ENCODE measurements at places on chromosomes 13 and 19.

DNA sequence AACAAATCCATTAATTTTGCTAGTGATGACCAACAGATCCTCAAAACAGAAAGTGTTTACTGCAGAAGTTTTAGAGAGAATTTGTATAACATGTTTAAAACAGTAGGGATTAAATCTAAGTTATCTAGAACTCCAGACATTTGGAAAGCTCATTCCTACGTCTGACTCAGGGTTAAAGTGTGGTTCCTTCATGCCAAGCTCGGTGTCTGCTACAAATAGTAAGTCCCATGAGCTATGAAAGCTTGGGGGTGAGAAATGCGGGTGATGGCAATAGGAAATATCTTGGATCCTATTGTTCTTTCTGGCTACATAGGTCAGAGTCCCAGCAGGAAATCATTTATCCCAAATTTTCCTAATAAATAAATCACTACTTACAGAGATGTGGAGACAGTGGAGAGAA lies 867.1 kb downstream of the UQCRFS1 start:
- no peak for DNase-seq

- DNase-seq, result no peak
These were observed 38.5 kb upstream of the TFDP1 start for GRCh38 chr13:113545931-113546516.

DNA sequence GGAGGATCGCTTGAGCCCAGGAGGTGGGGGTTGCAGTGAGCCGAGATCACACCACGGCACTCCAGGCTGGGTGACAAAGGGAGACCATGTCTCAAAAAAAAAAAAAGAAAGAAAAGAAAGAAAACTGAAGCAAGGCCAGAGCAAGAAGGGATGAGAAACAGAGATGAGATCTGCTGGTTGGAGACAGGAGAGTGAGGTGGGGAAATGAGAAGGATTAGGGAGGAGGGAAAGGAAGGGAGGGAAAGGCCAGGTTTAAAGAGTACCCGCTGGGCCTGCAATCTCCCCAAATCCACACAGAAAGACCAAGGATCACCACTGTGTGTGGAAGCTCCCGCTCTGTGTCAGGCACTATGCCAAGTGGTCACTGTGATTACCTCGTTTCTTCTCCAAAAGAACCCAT lies 16.3 kb upstream of the LYPD3 start:
- DNase-seq, result no peak

GRCh38 chr13:70817576-70817975 lies 709.3 kb upstream of the KLHL1 start:
- DNase-seq, result no peak

- no peak for DNase-seq
These were observed 3.1 kb upstream of the KLK3 start for GRCh38 chr19:50851620-50852019.

GRCh38 chr19:32605544-32605943 lies 24.6 kb downstream of the PDCD5 start:
- no peak for DNase-seq

- DNase-seq, result no peak
These were observed 500.1 kb upstream of the HTR2A start for GRCh38 chr13:47396915-47397314.

DNA sequence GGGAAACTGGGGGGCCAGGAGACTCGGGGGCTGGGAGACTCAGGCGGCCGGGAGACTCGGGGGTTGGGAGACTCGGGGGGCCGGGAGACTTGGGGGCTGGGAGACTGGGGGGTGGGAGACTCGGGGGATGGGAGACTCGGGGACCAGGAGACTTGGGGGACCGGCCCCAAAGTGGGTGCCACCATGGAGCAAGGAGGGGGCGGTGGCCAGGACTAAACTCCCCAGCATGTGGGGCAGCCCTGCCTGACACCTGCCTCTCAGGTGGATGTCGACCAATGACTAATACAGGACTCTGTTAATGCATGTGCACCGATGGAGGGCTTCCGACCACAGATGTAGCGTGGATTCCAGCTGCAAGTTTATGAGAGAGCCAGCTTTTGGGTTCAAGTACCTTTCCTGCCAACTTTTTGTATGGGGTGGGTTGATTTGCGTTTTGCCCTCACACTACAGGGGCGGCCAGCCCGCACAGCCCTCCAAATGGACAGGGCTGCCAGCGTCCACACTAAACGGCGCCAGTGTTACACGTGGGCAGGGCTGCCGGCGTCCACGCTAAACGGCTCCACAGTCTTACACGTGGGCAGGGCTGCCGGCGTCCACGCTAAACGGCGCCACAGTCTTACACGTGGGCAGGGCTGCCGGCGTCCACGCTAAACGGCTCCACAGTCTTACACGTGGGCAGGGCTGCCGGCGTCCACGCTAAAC lies 62.2 kb downstream of the RASA3 start:
- no peak for DNase-seq

- DNase-seq, result no peak
These were observed 246.9 kb downstream of the DNAJC15 start for GRCh38 chr13:43270130-43270830.

DNA sequence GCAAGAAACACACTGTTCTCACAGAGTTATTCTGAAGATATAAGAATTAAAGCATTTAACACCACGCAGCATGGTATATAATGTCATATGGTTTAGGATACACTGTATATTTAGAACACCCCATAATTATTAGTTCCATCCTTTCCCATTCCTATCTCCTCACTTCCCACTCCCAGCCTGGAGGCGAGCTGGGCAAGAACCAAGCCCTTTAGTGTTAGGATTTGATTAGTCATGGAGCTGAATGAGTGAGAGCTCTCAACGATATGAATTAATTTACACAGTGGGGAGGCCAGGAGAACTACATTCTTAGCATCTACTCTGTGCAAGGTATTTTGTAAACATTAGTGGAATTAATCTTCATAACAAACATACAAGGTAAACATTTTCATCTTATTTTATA lies 934.3 kb downstream of the DIAPH3 start:
- DNase-seq, result no peak

DNA sequence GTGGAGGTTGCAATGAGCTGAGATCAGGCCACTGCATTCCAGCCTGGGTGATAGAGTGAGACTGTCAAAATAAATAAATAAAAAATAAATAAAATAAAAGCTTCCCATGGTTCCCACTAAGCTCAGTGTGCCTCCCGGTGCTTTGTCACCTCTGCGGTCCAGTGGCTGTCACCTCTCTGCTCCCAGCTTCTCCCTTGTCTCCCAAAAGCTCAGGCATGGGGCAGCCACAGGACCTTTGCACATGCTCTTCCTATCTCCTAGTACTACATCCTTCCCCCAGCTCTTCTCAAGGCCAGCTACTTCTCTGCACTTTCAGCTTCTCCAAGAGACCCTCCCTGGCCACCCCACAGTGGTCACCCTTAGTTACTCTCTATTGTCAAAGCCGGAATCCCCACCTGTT lies 7.6 kb upstream of the MATK start:
- DNase-seq, result no peak

DNA sequence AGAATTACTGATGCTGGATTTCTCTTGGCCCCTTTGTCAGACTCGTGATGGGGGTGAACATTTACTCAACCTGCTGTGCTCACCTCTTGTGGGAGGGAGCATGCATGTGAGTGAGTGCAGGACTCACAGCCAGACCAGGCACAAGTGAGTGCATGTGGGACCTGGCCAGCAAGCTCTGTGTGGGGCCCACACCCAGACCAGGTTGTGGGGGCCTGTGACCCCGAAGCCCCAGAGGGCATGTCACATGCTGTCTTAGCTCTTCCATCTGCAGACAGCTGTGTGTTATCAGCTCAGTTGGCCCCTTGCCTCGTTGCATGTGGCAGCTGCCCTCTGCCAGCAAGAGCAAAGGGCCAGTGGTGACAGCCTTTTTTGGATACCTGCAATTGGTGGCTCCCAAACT lies 614.4 kb downstream of the GPC5 start:
- no peak for DNase-seq

- no peak for DNase-seq
These were observed 2.8 kb upstream of the CERS4 start for GRCh38 chr19:8206147-8207087.

DNA sequence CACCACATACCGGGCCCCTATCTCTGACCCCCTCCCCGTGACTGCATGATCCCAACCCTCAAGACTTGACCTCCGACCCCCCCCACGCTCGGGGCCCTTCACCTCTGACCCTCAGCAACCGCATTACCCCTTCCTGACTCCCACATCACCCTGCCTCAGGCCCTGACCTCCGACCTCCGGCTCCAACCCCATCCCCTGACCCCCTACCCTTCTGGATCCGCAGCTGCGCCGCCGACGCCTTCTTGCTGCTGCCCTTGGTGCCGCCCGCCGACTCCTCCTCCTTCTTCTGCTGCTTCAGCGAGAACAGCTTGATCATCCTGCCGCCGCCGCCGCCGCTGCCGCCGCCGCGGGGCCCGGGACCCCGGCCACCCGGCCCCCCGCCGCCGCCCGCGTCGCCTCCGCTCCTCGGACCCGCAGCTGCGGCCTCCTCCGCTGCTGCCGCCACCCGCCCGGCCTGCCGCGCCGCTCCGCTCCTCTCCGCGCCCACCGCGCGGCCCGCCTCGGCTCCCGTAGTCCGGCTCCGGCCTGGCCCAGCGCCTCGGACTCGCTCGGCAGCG lies at the start of gene UBE2M:
Gene UBE2M (minus strand): TSS at position 546 of the 557 bp plus-strand sequence. CDS start 230 bp downstream, at position 316.
- DNase-seq, result no peak

DNA sequence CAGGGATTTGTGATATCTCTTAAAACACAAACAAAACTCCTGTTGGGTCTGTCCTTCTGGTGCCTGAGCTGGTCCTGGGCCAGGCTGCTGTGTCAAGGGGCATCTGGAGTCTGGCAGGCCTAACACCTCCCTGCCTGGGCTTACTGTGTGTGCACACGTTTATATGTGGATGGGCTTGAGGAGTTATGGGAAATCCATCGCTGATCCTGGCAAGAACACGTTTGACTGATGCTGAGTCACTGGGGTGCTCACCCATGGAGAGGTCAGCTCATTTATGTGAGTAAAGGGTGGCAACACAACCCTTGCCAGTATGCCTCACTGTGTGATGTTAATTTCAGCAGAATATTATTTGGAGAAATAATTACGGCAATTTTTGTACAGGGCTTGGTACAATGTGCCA lies 44.5 kb upstream of the PCDH8 start:
- DNase-seq, result no peak

- no peak for DNase-seq
These were observed 11.2 kb upstream of the RAB20 start for GRCh38 chr13:110572778-110573118.

DNA sequence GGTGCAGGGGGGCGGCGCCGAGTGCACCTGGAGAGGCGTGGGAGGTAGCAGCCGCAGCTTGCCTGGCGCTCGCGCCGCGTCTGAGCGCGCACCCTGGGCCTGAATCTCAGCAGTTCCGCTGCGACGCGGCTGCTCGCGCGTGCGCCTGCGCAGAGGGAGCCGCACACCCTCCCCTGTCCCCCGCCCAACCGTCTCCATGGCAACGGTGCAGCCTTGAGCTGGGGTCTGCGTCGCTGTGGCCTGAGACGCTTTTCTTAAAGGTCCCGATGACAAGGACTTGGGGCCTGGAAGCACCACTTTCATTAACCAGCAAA lies at the start of gene PNMA8B:
Gene PNMA8B (minus strand): TSS at position 82 of the 314 bp plus-strand sequence. CDS start 402 bp downstream, outside the sequence.
- no peak for DNase-seq

- no peak for DNase-seq
These were observed 20.8 kb downstream of the MBNL2 start for GRCh38 chr13:97242755-97243497.

- peak; percentile 24 for DNase-seq
These were observed 721 bp downstream of the TNFSF11 start for GRCh38 chr13:42574435-42575311.

- DNase-seq, result no peak
These were observed 882.2 kb upstream of the SLC10A2 start for GRCh38 chr13:103948426-103948825.

DNA sequence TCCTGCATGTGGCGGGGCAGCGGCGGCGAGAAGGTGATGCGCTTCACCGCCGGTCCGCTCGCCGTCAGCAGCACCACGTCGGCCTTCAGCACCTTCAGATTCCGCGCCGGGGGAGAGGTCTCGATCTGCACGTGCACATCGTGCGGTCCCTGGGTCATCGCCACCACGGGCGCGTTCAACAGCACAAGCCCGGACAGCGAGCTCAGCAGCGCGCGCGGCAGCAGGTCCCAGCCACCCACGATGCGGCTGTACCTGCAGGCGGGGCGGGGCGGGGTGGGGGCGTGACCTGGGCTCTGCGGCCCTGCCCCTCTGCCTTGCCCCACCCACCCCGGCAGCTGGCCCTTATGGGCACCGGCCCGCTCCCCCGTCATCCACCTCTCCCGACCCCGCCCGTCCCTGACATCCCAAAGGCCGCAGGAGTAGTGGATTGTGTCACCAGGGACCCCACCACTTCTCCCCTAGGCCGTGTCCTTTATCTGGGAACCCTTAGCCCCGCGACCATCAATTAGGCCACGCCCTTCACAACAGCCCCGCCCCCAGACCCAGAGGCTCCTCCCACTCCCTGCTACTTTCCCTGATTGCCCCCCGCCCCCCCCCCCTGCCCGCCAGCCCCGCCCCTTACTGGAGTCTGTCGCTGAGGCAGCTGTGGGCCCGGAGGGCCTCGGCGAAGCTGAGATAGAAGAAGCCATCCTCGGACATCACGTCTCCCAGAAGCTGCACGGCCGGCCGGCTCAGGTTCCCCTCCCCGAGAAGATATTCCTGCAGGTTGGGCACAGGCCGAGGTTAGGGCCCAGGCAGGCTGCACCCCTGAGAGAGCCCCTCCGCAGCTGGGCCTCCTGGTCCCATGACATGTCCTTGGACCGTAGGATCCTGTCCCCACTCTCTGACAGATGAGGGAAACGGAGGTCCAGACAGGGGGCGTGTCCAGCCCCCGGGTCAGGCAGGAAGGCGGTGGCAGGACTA lies 6.1 kb downstream of the IL4I1 start:
- no peak for DNase-seq
